ENCODE measurements at places on chromosomes 5 and 9.

DNA sequence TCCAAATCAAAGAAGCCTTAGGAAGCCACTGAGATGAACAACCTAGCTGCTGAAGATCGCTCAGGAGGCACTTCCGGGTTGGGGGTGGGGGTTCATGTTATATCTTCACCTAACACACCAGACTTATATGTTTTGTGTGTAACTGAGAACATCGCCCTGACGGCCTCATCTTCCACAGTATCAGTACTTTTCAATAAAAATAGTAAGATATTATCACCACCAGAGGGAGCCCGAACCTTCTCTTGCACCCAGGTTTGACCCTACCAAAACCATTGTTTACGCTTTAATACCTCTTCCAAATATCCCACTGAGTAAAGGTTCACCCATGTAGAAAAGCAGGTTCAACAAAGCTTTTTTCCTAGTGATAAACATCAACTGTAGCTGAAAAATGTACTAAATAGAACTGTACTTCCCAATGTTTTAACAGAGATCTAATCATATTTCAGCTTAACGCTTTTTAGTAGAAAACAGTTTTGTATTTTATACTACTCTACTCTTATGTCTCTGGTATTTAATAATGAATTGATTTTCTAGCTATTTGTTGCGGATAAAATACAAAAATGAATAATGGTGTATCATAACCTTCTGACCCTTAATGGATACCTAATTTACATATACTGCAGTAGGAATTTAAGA, 244.0 kb downstream of the EPB41L4A start:
- DNase-seq: peak; percentile 53

DNA sequence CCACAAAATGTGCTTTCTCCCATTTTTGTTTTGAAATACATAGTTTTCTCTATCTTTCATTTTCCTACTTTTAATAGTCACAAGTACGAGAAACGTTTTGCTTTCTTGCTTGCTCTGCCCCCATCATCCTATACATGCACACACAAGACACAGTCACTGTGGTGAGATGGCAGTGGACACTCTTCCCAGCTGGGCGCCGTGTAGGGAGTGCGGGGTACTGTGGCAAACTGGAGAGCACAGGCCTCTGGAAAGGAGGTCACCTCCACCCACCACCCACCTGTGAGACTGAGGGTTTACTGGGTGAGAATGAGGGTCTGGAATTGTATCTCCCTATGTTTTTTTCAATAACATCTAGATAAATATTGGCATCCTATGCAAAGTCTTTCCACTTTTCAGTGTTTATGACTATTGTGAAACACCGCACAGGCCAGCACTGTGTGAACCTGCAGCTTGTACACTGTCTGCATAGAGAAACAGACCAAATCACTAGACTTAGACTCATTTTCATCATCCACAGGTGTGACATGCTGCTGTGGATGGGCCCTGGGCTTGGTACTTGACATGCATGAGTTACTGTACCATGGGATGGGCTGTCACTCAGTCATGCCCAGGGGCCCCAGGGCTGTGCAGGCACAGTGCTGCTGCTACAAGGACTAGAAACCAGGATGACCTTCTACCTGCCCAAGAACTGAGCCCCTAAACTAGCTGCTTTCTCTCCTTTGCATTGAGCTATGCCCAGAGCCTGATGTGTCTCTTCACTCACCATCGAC, 118.1 kb upstream of the LMX1B start:
- no peak for DNase-seq

DNA sequence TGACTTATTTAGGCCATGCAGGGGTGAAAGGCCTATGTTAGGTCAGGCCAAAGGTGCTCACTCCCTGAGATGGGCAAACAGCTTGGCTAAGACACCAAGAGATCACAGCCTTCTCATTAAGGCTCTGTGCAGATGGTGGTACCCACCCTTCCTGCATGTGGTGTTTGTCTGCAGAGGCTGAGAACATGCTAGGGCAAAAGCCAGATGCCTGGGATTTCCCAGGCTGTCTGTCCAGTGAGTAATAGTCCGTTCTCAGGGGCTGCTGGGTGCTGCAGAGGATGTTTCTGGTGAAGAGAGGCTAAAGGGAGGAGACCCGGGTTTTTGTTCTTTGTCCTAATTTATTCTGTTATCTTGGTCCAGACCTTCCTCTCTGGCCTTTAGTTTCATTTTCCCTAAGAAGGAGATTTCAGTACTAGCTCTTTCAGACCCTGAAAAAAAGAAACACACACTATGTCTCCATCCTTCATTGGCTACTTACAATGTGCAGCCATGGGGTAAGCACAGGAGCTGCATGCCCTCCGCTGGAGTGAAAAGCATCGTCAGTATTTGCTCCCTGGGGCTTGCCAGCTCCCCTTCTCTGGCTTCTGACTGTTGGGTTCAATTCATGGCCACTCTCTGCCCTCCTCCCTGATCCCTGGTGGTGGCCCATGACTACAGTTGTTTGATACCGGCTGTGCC, 23.4 kb upstream of the GLRA1 start:
- no peak for DNase-seq

DNA sequence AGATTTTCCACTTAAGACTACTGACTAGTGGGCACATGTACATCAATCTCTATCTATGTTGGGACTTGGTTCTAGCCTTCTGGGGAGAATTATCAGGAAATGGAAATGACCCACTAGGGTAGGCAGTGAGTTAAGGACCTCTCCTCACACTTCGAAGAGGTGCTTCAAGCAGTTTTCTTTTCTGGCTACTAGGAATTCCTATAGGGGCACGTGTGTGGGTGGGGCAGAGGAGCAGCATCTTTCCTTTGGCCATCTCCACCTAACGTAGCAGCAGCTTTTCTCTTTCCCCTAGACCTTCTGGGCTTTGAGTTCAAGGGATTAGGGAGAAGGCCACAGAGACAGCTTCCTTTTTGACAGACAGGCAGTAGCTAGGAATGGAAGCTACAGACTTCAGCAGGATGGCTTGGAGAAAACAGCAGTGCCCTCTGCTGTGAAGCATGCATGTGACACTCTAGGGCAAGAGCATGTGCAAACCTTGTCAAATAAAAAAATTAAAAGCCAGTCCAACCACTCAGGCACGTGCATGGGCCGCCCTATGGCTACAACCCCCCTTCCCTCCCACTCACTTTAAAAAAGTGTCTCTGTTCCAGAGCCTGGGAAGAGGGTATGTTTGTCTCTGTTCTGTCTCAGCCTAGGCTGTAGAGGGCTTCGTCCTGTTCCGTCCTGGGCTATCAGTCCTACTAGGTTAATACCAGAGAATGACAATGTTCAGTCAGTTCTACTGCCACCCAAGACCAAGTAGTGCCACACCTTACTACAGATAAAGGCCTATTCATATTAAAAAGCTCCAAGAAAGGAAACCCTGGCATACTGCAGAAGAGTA, 8.7 kb upstream of the GFRA3 start:
- DNase-seq: no peak

DNA sequence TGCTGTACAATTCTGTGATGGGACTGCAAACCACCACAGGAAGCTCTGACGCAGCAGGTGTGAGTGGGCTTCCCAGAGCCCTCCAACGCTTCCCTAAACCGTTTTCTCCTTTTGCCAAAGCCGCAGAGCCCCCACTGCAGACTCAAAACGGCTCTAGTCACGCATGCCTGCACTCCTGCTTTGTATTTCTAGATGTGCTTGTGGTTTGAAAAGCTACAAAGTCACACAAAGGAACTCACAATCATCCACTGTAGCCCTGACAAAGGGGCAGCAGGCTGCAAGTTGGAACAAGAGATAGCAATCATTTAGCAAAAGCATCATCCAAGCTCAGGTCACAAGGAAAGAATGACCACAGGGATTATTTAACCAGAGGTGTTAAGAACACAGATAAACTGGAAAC, 79.3 kb downstream of the PTPN3 start:
- DNase-seq: no peak

DNA sequence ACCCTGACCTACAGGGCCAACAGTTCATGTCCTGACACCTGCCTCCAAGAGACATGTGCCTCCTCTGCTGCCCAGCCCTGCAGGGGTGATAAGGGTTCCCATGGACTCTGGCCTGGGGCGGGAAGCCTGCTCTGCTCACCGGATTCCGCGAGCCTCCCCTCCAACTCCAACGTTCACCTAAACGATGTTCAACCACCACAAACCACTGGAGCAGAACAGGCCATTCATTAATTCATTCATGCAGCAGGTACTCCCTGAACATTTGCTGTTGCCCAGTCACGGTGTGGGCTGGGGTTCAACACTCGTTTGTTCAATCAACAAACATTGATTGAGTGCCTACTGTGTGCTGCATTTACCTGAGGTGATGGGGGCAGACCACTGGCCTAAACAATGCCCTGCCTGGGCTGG, 3.3 kb upstream of the UAP1L1 start:
- DNase-seq: no peak

DNA sequence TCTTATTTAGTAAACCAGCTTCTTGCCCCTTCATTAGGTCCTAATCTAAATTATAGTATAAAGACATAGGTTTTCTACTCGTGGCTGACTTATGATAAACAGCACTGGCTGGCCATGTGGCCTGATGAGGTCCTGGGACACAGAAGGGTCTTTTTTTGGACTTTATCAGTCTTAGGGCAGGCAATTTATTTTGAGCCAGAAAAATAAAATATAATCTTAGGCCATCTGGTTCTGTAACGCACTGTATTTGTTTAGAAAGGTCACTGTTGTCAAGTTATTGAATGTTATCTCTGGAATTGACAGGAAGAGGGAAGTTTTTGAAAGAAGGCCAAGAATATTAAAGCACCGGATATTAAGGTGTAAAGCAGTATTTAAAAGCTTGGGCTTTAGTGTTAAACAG, 53.9 kb downstream of the RFX3 start:
- no peak for DNase-seq

DNA sequence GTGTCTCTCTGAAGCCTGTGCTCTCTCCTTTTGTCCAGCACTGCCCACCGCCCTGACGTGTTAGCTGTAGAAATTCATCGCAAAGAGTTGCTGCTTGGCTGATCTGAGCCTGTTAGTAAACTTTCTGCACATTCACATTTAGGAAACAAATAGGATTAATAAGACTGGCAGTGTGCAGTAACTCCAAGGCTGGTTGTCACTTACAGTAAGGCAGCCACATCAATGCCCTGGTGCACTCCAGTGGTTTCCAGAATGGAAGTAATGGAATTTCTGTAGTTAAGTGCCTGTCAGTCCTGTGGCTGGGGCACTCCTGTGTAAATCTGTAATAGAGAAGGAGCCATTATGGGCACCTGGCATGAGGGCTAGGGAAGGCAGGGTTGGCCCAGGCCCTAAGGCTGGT, 70.6 kb downstream of the DOCK2 start:
- no peak for DNase-seq

GRCh38 chr5:32017692-32018367, 156.3 kb downstream of the GOLPH3 start:
- DNase-seq: no peak

DNA sequence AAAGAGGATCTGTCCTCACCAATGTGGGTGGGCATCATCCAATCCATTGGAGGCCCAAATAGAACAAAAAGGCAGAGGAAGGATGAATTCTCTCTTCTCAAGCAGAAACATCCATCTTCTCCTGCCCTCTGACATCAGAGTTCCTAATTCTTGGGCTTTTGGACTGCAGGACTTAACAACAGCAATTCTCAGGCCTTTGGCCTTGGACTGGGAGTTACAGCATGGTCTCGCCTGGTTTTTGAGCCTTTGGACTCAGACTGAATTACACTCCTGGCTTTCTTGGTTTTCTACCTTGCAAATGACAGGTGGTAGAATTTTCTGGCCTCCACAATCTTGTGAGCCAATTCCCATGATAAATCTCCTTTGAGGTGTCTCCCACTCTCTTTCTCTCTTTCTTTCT, 60.5 kb upstream of the CD180 start:
- no peak for DNase-seq

- no peak for DNase-seq
These were observed 424.0 kb upstream of the BRINP1 start for GRCh38 chr9:119793218-119793617.

- DNase-seq: no peak
These were observed 55.8 kb upstream of the ACTBL2 start for GRCh38 chr5:57538341-57538955.

DNA sequence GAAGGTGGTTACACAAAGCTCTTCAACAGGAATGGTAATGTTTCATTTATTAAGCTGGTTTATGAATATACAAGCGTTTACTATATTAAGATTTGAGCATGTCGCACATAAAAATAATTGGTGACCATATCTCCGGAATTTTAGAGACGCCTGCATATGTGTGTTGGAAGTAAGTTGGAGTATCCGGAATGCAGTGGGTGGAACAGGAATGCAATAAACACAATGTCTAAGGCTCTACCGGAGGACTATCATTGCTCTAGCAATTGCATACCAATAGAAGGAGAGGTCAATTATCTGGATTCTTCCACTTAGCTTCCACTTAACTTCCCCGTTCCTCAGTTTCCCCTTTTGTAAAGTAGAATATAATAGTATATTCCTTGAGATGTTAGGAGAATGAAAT, 1.1 kb upstream of the CEP78 start:
- DNase-seq: no peak

- DNase-seq: no peak
These were observed 257.6 kb downstream of the FAM114A2 start for GRCh38 chr5:153780876-153781705.

GRCh38 chr5:1909346-1909985, 26.7 kb upstream of the IRX4 start:
- DNase-seq: no peak

GRCh38 chr5:2896371-2897275, 145.1 kb upstream of the IRX2 start:
- DNase-seq: no peak

- DNase-seq: no peak
These were observed 200.4 kb downstream of the ARRDC3 start for GRCh38 chr5:91182763-91183162.

GRCh38 chr9:112532427-112532826, 45.8 kb downstream of the KIAA1958 start:
- DNase-seq: no peak

- no peak for DNase-seq
These were observed 261.6 kb downstream of the SEMA5A start for GRCh38 chr5:9284272-9284671.

DNA sequence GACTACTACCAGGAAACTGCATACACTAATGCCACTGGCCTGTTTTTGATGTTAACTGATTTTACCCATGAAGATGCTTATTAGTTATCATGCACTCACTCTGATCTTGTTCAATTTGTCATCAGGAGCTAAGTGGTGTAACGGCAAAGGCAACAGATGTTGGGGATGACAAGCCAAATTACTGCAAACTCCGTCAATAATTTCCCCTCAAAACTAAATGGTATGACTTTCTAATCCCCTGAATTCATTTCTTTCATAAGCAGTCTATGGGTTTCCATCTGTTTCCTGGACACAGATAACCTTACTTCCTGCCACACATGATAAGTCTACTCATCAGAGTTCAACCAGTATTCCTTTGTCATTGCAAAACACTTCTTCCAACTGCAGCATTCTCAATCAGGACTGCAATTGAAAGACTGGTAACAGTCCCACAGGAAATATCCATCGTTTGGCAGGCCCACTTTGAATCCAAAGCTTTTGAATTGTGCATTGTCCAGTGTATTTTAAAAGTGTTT, 96.2 kb upstream of the SMC2 start:
- DNase-seq: no peak

GRCh38 chr5:95720094-95720786, 10.9 kb upstream of the RHOBTB3 start:
- DNase-seq: no peak
